CD4-positive, alpha-beta T cell treated with Interleukin-15 for 1 hour (primary cell): ENCODE measurements at places on chromosomes 1 and 21.
A peak's percentile ranks its signal among the peaks of the same experiment; 100 is the strongest.

- DNase-seq: peak; percentile 81
Measured at GRCh38 chr1:36400825-36401601, 3.3 kb upstream of the LSM10 start.

GRCh38 chr21:32256873-32257620 lies 21.8 kb downstream of the MIS18A start:
- no peak for DNase-seq

GRCh38 chr1:27111626-27112573 lies 43.0 kb downstream of the SLC9A1 start:
- DNase-seq: peak; percentile 86

GRCh38 chr1:204962742-204963632 lies 80.0 kb upstream of the CNTN2 start:
- no peak for DNase-seq

GRCh38 chr1:115840605-115841460 lies at the start of gene NHLH2:
Gene NHLH2, minus strand, starts transcription at chr1:115841126. Its CDS starts 2,754 bp downstream, at chr1:115838372.
- DNase-seq: no peak

GRCh38 chr1:6673816-6674398 lies 27.7 kb downstream of the DNAJC11 start:
- DNase-seq: no peak
